ENCODE measurements at places on chromosomes 16 and 17. TPM values are rescaled to one million over a fixed set of nuclear protein-coding genes. Genes with fewer than 3 reads are reported as not detected.

The MPP2 gene
- total RNA-seq = 0.86 TPM

The KRTAP2-3 gene
- not detected for total RNA-seq

The SLC2A4 gene
- total RNA-seq = not detected

The SLC38A8 gene
- not detected for total RNA-seq

The C17orf75 gene
- 30.5 TPM for total RNA-seq

The ENO3 gene
- 52.9 TPM for total RNA-seq

The ZKSCAN2 gene
- total RNA-seq = 5.9 TPM

The SMIM22 gene
- not detected for total RNA-seq

The HOXB2 gene
- total RNA-seq = 24.0 TPM

The KRTAP2-1 gene
- total RNA-seq = not detected

The DBNDD1 gene
- total RNA-seq = 0.09 TPM

The ANKFN1 gene
- not detected for total RNA-seq

The LCAT gene
- total RNA-seq = 16.8 TPM

The PRSS33 gene
- total RNA-seq = not detected

The CXCL16 gene
- 0.80 TPM for total RNA-seq

The CHST4 gene
- total RNA-seq = not detected

The CCL4 gene
- total RNA-seq = 8.0 TPM

The TMEM106A gene
- 18.4 TPM for total RNA-seq

The CLDN7 gene
- 0.39 TPM for total RNA-seq

The ABCA10 gene
- total RNA-seq = 0.64 TPM

The FOXN1 gene
- not detected for total RNA-seq

The HCRT gene
- total RNA-seq = not detected

The KIF2B gene
- total RNA-seq = not detected

The TACO1 gene
- total RNA-seq = 18.4 TPM

The AURKB gene
- 153 TPM for total RNA-seq

The RDM1 gene
- 7.2 TPM for total RNA-seq

The ZNF689 gene
- total RNA-seq = 13.5 TPM

The ZSCAN32 gene
- 19.9 TPM for total RNA-seq

The NPIPA8 gene
- total RNA-seq = 1.4 TPM

The KCNJ16 gene
- total RNA-seq = not detected

The GP1BA gene
- not detected for total RNA-seq

The ITGAD gene
- 0.27 TPM for total RNA-seq

The SRCIN1 gene
- total RNA-seq = 0.14 TPM

The RTN4RL1 gene
- total RNA-seq = 0.61 TPM

The CDRT15L2 gene
- total RNA-seq = not detected

The CLEC10A gene
- total RNA-seq = not detected

The ELMO3 gene
- 8.2 TPM for total RNA-seq

The FA2H gene
- total RNA-seq = 0.75 TPM

The HOXB8 gene
- not detected for total RNA-seq

The CCL16 gene
- not detected for total RNA-seq

The GCGR gene
- 0.07 TPM for total RNA-seq

The MT1H gene
- total RNA-seq = 4.8 TPM

The ANKS4B gene
- total RNA-seq = not detected

The KCNH6 gene
- total RNA-seq = not detected

The TAOK1 gene
- 49.3 TPM for total RNA-seq

The TP53TG3C gene
- not detected for total RNA-seq

The TBX2 gene
- total RNA-seq = not detected

The CPHXL2 gene
- total RNA-seq = not detected

The SSTR5 gene
- not detected for total RNA-seq

All from T-helper 2 cell treated with Interferon-gamma antibody and Interleukin-4, amounts not matched to agents 100 ng/mL and 5 ng/mL, for 36 hours (primary cell).